Kidney glomerular epithelial cell (primary cell): ENCODE measurements at places on chromosomes 6 and 20.

DNA sequence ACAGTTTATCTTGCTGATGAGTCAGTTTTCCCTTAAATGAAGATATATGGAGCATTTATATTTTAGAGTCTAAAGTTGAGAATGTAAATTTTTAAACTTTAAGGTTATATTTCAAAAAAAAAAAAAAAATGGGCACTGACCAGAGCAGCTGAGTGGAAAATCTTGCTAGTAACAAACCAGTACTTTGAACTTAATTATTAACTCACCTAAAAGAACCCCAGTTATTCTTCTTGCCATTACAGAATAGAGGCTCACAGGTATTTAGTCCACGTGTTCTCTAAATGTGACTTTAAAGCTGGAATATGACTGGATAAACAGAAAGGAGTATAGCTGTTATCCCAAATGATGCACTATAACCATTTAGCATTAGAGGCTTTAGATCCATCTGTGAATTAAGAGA, 178.4 kb downstream of the COL9A1 start:
- peak; percentile 48 for DNase-seq

DNA sequence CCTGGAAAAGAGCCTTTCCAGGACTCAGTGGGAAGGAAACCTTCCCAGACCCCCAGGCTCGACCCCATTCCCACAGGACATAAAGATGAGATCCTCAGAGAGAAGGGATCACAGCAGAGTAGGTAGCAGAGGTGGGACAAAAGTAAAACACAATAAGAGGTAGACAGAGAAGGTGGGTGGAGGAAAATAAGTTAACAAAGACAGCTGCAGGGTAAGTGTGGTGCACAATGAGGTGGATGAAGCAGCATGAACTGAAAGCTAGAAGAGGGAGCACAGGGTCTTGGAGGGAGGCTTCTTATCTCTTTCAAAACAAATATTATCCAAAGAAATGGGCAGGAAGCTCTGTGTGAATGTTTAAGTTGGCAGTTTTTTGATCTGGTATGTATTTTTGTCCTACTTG, 14.0 kb upstream of the MAP7 start:
- DNase-seq: no peak

DNA sequence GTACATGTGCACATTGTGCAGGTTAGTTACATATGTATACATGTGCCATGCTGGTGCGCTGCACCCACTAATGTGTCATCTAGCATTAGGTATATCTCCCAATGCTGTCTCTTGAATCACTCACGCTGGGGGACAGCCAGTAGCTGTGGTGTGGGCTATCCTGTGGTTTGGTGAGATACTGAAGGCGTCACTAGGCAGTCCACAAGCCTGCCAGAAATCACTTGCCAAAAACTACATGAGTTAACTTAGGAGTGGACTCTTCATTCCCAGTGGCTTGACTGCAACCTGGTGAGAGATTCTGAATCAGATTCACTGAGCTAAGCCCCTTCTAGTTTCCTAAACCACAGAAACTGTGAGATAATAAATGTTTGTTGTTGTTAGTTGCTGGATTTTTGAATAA, 191.3 kb downstream of the TSHZ2 start:
- DNase-seq: no peak

- DNase-seq: no peak
These were observed 224.4 kb upstream of the PMEPA1 start for GRCh38 chr20:57934007-57934805.

DNA sequence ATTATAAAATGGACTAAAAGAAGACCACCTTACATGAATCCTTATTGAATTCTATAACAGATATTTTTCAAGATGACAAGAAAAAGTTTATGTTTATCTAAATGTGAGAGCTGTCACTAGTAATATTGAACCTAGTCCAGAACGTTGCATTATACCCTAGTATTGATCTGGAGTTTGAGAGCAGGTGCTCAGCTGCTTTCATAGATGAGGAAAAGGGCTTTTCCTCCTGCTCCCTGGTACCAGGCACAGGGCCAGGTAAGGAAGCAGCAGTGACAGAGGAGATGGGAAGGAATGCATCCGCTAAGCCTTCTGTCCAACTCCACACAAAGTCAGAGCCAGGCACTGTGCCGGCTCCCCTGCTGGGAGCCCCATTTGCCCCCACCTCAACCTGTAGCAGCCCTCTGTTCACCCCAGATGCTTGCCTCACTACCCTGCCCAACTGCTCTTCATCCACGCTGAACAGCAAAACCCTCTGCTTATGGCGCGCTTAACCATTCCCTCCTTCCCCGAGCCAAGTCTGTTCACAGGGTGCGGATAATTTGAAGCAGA, 393.1 kb downstream of the FRK start:
- DNase-seq: no peak

- no peak for DNase-seq
These were observed 200.3 kb downstream of the EDN1 start for GRCh38 chr6:12490351-12490903.
